ENCODE measurements at places on chromosomes 2 and 18.

GRCh38 chr2:42072349-42073118 lies 24.7 kb downstream of the PKDCC start:
- DNase-seq = no peak

- peak; percentile 54 for DNase-seq
Measured at GRCh38 chr2:84904717-84905174, 710 bp upstream of the TMSB10 start.

DNA sequence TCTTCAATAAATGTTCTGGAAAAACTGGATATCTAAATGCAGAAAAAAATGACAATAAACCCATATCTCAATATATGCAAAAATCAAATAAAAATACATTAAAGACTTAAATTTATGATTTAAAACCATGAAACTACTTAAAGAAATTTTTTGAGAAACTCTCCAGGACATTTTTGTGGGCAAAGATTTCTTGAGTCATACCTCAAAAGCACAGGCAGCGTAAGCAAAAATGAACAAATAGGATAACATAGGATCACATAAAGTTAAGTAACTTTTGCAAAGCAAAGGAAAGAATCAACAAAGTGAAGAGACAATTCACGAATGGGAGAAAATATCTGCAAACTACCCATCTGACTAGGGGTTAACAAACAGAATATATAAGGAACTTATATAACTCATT lies 1545.5 kb downstream of the SUCLG1 start:
- no peak for DNase-seq

DNA sequence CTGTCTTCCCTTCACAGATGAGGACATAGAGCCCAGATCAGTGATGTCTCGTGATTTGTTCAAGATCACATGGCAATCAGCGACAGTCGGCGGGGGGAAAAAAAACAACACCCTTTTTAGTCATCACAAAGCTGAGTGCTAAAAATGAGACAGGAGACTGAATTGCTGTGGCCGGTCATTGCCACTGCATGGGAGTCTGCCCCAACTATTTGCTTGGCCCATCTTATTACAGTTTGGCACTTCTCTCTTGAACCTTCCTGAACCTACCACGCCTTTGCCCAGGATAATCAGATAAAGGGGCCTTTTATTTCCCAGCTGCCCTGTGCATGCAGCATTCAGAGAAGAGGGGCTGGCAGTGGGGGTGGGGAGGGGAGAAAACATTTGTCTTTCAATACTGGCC lies 42.7 kb downstream of the SETBP1 start:
- no peak for DNase-seq

- DNase-seq = no peak
Measured at GRCh38 chr2:76938153-76938552, 584.0 kb downstream of the LRRTM4 start.

- no peak for DNase-seq
Measured at GRCh38 chr2:137963535-137964065, 673 bp upstream of the HNMT start.

DNA sequence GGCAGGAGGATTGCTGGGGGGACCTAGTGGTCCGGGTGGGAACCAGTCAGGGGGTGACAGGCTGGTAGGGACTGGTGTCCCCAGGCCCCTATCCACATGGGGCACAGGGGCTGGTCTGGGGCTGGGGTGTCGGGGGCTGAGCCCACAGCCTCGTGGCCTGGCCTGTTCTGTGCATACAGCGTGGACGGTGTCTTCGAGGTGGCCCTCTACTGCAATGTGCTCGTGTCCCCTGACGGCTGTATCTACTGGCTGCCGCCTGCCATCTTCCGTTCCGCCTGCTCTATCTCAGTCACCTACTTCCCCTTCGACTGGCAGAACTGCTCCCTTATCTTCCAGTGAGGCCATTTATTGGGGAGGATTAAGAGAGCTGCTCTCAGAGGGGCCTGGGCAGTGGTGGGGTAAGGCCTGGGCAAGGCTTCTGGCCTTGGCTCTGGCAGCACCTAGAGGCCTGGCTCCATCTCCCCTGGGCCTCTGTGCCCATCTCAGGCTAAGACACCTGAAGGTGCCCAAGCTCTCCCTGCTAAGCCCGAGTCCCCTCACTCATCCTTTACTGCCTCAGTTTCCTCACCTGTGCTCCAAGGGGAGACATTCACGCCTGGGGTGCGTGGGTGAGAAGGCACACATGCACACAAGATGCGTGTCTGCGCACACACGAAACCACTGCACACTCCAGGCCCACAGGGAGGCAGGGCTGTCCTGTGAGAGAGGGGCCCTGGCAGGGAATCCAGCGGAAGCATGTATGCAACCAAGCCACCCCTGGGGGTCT lies 1.9 kb downstream of the CHRNG start:
- DNase-seq = no peak

DNA sequence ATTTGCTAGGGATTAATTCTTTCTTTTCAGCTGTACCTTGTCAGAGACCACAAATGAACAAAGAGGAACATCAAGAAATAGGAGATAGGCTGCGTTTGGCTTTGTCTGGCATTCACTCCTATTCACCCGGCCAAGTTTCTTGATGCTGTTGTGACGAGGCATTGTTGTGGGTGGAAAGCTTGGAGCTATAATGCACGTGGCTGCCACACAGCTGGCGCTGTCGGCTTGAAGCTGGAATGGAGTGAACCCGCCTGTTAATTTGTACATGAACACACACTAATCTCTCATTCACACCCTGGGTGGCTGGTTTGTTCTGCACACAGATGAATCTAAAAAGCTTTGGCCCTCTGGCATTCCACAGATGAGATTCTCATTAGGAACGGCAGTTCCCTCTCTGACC lies 274.9 kb upstream of the GYPC start:
- DNase-seq = no peak

DNA sequence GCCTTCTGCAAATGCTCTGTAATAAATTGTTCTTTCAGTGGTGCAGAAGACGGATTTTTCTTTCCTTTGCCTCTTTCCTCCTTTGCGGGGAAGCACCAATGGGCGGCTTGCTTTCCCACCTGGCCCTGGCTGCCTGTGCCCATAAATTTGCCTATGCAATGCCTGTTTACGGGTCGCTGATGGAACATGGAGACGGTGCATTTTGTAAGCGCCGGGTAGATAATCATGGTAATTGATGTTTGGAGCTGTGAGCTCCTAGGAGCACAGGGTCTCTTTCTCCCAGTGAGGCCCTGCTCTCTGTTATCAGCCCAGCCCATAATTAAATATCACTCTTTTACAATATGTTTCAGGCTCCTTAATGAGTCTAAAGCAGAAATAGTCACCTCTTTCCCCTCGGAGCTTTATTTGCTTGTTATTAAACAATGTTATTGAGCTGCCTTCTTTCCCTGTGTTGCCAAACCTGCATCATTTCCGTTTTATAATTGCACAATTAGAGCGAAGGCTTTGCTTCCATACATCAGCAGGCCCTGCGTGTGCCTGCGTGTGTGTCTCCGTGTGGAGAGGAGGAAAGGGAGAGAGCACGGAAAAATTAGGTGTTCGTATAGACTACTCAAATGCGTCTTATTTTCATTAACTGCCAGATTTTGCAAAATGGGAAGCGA lies 437.4 kb upstream of the POU3F3 start:
- no peak for DNase-seq

- peak; percentile 35 for DNase-seq
Measured at GRCh38 chr2:37287966-37288365, 36.7 kb downstream of the PRKD3 start.

GRCh38 chr2:206521612-206522011 lies 78.3 kb downstream of the ADAM23 start:
- no peak for DNase-seq

DNA sequence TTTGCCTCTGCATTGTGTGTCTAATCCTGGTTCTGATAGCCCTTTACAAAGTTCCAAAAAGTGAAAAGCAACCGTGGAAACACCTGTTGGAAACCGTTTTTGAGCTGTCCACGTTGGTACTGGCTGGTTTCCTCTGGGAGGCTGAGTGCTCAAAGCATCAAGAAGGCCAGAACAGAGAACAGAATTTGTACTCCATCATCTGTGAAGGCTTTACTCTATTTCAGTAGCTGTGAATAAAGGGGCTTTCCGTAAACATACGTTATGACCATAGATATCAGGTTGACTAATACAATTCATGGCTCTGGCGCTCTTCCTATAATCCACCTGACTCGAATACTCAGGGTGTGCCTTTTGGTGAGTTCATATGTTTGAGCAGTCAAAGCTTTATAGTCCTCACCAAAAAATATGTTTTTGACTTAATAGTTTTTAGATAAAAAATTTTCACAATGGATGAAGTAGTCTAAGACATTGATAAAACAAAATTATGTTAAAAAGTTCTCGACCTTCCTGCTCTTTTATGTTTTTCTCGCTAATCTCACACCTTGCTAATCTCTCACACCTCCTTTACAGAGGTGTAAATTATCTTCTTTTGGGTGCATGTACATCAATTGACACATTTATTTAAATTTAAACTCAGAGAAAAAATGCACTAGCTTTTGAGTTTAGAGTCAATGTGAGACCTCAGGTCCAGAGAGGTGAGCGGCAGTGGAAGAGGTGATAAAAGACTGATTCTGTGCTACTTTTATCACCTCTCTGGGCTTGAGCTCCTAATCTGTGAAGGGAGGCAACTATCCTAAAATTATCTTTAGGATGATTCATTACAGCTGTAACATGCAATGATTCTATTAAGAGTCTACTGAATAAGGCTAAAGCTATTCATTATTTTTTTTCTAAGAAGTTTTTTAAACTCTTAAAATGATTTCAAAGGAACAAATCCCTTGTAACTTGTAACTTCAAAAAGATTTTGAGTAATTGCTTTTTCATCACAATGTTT lies 65.3 kb downstream of the CXCR4 start:
- no peak for DNase-seq

GRCh38 chr2:207995887-207996286 lies 29.4 kb downstream of the PLEKHM3 start:
- DNase-seq = no peak

DNA sequence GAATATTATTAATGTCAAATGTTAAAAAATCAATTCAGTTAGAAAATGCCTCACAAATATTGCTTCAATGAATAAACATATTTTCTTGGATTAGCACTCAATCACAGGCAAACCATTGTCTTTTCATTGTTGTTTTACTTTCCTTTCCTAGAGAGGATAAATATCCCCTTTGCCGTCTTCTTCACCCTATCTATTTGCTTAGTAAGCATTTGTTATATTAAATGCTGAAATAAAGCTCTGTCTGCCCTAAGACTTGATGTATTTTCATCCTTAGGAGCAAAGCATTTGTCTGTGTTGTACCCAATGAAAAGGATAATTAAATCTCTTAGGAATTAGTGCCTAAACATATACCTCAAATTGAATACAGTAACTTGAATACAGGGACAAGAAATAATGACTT lies 1071.2 kb upstream of the GYPC start:
- DNase-seq = no peak

DNA sequence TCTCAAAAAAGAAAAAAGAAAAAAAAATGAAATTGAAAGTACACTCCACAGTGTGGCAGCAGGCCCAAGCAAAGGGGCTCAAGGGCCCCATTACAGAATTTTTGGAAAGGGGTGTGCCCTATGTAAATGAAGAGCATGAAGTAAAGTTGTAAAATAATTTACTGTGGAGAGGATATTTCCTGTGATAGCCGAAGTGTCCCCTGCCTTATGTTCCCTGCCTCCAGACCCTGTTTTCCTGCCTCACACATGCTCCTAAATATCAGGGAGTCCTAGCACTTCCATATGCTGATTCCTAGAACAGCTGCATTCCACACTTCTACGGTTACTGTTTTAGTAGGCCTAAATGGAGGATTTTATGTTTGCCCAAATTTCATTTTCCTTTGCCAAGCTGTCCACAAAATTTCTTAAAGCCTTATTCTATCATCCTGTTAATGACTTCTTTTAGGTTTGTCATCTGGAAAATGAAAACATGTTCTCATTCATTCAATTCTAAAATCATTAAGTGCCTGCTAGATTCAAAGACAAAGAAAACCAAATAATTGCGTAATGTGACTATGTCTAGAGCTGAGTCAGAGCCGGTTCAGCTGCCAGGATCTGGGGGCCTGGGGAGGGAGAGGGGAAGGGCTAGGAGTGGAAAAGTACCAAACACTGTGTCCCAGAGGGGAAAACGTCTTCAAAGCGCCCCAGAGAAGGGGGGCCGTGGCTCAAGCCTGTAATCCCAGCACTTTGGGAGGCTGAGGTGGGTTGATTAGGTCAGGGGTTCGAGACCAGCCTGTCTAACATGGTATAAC lies 25.9 kb upstream of the IMPA2 start:
- DNase-seq = peak; percentile 92

DNA sequence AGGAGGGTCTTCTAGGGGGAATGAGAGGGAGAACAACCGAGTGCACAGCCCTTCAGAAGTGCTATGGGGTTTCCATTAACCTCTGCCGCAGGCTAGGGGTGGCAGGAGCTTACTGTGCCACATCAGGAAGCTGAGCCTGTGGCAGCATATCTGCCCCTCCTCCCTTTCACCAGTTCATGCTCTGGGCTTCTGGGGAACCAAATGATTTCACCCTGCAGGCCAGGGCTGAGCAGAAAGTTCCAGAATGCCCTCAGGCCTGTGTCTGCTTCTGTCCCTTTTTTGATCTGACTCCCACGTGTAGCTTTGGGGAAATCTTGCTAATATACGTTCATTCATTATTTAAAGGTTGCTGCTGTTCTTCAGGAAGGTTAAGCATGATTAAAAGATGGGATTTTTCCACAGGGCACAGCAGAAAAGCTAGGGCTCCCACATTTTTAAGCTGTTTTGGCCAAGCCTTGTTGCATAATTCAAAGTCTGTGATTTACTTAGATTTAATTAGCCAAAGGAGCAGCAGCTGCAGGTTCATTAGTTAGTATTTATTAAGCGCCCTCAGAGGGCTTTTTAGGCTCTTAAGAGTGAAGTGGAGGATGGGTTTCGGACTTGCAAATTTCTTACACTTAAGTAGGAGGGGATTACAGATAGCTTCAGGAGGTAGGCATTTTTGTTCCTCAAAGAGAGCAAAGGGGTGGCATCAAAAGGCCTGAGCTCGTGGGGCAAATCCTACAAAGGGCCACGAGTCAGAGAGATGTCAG lies 10.2 kb downstream of the TMEM247 start:
- peak; percentile 53 for DNase-seq

- DNase-seq = no peak
Measured at GRCh38 chr2:69059731-69060290, 46.8 kb downstream of the ANTXR1 start.

DNA sequence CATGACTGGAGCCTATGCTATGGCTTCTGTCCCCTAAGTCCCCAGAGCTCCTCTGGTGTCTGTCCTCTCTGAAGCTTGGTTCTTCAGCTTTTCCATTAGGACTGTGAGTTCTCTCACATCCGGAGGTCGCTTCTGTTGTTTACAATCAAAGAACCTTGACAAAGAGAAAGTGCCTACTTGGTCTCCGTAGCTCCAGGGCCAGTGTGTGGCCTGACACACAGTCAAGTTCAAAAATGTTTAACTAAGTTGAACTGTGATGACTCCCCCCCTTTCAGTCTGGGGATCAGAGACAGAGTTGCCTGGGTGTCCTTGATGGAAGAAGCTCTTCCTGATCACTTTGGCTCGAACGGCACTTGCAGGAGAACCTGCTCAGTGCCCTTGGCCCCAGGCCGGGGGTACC lies 26.3 kb upstream of the YWHAQ start:
- peak; percentile 73 for DNase-seq

GRCh38 chr18:26267357-26267930 lies 41.2 kb downstream of the TAF4B start:
- DNase-seq = no peak
